Fibroblast of upper back skin (primary cell): ENCODE measurements at places on chromosomes 3 and 15.

- no peak for DNase-seq
Observed at GRCh38 chr3:98903705-98904481, 2.4 kb upstream of the DCBLD2 start.

- no peak for DNase-seq
Observed at GRCh38 chr3:38826001-38826400, 10.0 kb upstream of the SCN10A start.

DNA sequence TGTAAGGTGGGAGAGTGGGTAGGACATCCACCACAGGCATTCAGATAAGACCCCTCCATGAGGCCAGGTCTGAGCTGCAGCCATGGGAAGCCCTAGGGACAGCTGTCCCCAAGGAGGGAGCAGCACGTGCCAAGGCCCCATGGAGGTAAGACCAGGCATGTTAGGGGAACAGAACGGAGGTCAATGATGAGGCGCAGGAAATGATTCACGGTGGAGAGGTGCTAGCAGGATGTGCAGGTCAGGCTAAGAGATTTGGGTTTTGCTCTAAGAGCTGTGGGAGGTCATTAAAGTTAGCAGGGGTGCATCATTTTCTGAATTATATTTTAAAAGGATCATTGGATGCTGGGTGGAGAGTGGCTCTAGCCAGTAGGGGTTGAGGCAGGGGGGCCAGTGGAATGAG is 66.4 kb upstream of the SNRPA1 start:
- DNase-seq: no peak

DNA sequence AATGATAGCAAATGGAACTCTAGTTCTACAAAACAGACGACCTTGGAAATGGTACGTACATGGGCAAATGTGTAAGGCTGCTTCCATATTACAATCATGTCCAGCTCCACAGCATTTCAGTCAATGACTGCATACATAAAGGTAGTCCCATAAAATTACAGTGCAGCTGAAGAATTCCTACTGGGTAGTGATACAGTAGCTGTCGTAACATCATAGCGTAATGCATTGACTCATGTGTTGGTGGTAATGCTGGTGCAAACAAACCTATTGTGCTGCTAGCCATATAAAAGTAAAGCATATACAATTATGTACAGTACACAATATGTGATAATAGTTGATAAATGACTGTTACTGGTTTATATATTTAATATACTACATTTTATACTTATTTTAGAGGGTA is 18.5 kb downstream of the TTC23 start:
- no peak for DNase-seq

DNA sequence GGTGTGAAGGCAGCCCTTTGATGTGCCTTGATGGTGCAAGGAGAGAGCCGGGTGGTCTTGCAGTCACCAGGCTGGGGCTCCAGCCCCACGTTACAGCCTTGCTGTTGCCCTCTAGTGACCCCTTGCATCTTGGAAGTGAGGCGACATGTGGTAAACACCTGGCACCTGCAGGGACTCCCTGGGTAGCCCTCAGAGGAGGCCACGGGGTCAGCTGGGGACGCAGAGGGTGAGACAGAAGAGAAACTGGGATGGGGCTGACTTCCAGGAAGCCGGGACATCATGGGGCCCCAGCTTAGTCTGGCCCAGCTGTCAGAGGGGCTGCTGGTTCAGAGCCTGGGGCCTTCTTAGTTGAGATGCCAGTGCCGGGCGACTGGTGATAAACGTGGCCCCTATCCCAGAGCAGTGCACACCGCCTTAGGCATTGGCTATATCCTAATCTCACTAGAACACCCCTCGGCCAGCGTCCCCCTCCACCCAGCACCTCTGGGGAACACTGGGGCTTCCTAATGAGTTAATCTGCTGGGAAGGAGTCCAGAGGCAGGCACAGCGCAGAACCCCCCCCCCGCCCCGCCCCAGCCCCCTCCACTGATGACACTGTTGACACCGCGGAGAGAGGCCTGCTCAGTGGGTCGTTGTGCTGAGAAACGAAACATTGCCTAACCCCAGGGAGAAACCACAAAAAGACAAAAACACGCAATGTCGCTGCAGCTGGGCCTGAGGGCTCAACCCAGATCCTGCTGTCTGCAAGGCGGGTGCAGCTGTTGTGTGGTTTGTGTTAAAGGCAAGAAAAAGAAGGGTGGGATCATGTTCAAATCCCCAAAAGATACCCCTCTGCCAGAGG is 60.5 kb upstream of the KLF13 start:
- DNase-seq: peak; percentile 15
